Mammary epithelial cell (primary cell): ENCODE measurements at places on chromosomes 3 and 15.
A peak's percentile ranks its signal among the peaks of the same experiment; 100 is the strongest.

DNA sequence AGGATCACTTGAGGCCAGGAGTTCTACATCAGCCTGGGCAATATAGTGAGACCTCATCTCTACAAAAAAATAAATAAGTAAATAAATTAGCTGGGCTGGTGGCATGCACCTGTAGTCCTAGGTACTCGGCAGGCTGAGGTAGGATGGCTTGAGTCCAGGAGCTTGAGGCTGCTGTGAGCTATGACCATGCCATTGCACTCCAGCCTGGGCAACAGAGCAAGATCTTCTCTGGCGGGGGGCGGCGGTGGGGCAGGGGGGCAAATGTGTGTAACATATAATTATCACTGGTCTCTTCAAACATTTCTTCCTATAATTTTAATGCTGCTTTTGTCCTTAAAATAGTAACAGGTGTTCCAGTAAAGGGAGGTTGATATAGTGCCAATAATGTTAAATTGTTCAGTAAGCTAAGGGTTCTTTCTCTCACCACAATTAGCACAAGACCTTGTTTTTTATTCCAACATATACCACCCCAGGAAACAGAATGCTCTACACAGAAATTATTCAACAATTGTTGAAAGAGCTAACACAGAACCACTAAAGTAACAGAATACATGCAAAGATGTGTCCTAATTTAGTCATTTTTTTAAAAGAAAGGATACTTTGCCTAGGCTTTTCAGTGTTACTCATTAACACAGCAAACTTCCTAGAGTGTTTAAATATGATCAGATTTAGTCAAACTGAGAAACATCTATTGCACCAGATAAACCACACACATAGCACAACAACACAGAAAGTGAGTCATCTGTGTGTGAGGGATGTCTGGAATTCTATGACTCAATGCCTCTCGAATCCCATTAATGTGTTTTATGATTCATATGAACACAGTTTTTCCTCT is 29.1 kb downstream of the ANKRD28 start:
- DNase-seq: peak; percentile 94

DNA sequence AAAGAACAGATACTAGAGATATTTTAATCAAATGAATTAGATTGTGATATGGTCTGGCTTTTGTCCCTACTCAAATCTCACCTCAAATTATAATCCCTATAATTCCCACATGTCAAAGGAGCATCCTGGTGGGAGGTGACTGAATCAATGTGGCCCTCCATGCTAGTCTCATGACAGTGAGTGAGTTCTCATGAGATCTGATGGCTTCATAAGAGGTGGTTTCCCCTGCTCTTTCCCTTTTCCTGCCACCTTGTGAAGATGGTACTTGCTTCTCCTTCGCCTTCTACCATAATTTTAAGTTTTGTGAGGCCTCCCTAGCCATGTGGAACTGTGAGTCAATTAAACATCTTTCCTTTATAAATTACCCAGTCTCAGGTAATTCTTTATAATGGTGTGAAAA is 82.8 kb downstream of the FAIM start:
- DNase-seq: no peak

GRCh38 chr3:34300621-34301020 is 502.2 kb downstream of the PDCD6IP start:
- no peak for DNase-seq

- no peak for DNase-seq
Measured at GRCh38 chr15:38690216-38690615, 125.6 kb upstream of the RASGRP1 start.

DNA sequence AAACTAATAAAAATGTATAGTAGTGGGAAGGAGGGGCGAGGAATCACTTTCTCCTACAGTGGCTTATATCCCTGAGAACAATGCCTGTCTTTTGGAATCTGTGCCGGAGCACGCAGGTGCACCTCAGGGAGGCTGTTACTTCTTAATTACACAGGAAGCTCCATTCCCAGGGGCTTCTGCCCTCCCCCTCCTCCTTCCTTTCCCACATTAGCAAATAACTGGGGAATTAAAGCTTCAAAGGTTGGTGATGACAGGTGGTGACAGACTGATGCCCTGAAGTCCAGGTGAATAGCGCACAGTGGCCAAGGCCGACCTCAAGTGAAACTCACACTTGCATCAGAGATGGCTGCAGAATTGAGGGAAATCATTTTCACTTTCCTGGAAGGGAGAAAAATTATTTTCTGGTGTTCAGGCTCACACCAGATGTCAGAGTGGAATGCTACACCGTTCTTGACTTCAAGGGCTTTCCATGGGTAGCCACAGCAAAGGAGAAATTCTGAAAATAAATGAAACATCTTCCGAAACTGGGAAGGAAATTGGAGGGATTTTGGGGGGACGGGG is 3.7 kb downstream of the GRAMD2A start:
- DNase-seq: no peak

GRCh38 chr3:192916371-192917027 is 1.2 kb downstream of the MB21D2 start:
- DNase-seq: peak; percentile 42

- no peak for DNase-seq
Measured at GRCh38 chr15:75358771-75359536, 9.5 kb downstream of the MAN2C1 start.

- DNase-seq: no peak
Measured at GRCh38 chr3:77524463-77524862, 484.6 kb downstream of the ROBO2 start.

- DNase-seq: no peak
Measured at GRCh38 chr3:44339181-44340057, 853 bp downstream of the TCAIM start.

DNA sequence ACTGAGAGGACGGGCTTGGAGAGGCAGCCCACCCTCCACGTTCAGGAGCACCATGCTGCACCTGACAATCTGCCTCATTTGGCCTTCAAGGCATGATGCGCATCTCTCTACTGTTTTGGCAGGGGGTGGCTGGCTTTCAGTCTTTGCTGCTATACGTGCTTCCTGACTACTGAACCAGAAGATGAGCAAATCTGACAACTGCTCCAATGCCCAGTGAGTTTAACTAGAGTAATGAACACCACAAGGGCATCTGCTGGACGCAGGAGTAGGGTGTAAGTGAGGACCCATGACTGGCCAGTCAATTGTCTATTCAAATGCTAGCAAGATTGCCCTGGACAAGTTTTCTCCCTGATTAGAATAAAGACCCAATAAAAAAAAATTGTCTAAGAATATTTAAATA is 335.7 kb downstream of the MAGI1 start:
- no peak for DNase-seq

GRCh38 chr15:69480932-69481331 is 28.3 kb downstream of the RPLP1 start:
- no peak for DNase-seq

- peak; percentile 98 for DNase-seq
Measured at GRCh38 chr3:171351676-171352075, 108.5 kb downstream of the TNIK start.

DNA sequence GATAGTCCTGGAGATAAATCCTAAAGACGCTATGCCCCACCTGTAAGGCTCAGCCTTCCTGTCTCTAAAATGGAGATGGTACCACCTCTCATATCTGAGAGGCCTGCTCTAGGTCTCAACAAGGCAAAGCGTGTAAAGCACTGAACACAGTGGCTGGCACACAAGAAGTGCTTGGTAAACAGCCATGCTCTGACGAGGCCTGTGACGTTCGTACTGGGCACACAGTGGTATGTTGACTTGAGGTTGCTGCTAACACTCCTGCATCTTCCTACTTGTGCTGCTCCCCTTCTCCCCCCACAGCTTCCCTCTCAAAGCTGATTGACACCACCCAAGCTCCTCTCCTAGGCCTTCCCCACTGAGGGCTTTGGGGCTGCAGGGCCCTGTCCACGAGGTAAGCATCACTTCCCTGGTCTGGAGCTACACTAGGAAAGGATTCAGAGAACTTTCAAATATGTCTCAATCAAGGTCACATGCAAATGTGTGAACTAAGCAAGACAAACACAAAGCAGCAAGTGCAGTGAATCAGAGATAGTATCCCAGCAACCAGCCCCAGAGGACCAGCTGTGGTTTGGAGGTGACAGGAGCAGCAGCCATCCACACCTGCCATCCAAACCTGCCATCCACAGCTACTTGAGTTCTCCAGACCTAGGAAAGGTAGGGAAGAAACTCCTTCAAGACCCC is 177.5 kb downstream of the STT3B start:
- peak; percentile 22 for DNase-seq

- DNase-seq: peak; percentile 92
Measured at GRCh38 chr15:60255390-60255789, 142.4 kb downstream of the ANXA2 start.

DNA sequence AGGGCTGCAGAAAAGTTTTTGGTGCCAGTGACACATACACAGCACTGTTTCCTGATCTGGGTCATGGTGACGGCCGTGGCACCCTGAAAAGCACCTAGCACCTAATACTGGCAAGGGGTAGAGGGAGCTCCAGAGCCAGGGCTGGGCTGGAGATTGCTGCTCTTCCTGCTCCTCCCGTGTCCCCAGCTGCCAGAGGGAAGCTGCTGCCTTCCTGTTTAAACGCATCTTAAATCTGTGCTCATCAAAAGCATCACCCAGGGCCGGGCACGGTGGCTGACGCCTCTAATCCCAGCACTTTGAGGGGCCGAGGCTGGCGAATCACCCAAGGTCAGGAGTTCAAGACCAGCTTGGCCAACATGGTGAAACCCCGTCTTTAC is 156.7 kb upstream of the MEF2A start:
- DNase-seq: peak; percentile 58

DNA sequence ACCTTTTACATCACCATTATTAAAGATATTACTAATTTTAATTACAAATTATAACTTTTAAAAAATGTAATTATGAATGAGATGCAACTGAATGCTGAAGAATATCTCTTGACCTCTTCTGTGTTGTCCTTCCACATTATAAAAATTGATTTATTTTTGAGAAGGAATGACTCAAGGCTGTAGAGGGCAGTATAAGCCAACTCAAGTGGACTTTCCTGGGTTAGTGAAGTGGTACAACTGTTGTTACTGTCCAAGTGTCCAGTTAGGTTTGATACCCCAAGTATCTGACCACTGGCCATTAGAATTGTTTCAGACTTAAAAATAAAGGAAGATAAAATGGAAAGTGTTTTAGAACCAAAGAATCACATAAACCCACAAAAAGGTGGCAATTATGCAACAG is 51.9 kb downstream of the BBX start:
- peak; percentile 24 for DNase-seq

GRCh38 chr3:103341078-103341606 is 906.3 kb downstream of the ZPLD1 start:
- DNase-seq: no peak

DNA sequence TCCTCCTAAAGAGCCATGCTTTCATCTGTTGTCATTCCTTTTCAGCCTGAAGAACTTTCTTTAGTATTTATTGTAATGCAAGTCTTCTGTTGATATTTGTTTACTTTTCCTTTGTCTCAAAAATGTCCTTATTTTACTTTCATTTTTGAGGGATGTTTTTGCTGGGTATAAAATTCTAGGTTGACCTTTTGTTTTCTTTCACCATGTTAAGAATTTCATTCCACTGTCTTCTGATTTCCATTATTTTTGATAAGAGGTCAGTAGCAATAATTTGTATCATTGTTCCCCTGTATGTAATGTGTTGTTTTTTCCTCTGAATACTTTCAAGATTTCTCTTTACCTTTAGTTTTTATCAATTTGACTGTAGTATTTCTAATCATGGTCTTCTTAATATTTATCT is 91.1 kb downstream of the RSRC1 start:
- DNase-seq: no peak

DNA sequence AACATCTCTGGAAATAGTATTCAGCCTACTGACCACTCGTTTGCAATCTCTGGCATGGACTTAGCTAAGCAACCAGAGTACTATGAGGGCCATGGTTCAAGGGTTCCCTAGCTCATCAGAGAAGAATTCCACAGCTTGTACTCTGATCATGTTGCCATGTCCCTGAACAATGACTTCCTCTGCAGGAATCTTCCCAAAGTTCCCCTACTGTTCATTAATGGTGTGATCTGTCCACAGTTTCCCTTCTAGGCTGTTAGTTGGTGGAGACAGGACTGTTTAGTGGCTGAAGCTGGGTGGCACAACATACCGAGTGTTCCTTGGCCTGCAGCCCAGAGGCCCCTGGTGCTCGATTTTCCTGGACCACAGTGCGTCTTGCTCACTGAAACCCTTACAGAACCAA is 44.4 kb upstream of the GALNT15 start:
- no peak for DNase-seq

DNA sequence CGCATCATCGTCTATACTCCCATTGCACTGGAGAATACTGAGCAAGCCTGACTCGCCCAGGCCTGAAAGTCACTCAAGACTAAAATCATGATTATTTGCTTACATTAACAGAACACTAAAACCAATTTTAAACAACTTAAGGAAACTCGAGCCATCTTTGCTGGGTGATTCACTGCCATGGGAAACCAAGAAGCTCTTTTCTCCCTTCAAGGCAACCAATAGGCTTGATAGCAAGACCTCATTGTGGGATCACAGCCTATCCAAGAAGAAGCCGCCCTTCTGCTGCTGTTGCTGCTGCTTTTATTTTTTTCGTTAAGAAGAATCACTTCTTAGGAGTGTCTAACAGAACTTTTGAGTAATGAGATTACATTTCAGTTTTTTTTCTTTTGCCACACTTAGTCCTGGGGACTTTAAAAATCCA is 479.4 kb downstream of the FOXP1 start:
- no peak for DNase-seq

DNA sequence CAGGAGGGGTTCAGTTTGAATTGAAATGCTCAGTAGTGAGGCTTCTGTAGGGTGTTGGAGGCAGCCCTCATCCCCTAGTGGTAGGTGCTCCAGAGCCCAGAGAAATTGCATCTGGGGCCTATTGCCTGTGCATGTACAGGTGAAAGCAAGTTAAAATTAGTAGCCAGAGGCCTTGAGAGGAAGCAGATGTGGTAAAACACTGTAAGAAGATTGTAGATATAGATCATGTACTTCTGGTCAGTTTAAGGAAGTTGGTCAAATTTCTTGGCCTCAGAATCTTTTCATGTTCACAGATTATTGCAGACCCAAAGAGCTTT is 34.6 kb downstream of the IGSF10 start:
- no peak for DNase-seq

- DNase-seq: peak; percentile 75
Measured at GRCh38 chr15:73936181-73936580, 9.9 kb downstream of the LOXL1 start.

DNA sequence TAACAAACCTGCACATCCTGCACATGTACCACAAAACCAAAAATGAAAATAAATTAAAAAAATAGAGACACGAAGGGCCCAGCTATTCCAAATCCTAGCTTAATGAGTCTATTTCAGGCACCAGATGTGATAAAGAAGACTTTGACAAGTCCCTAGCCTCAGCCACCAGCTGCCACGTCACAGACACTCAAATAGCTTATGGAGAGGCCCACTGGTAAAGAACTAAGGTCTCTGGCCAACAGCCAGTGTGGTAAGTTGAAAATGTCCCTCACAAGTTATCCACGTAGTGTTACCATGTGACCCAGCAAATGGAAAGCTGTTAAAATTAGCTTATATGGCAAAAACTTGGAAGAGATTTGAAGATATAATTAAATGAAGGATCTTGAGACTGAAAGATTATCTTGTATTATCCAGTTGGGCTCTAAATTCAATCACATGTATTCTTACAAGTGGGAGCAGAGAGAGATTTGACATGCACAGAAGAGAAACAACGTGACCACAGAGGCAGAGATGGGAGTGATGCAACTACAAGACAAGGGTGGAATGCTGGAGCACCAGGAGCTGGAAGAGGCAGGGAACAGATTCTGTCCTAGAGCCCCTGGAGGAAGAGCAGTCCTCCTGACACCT is 10.9 kb downstream of the ACSBG1 start:
- no peak for DNase-seq
